Activated effector memory CD4-positive, alpha-beta T cell treated with Interleukin-2 at 50 U/mL for 16 hours (primary cell): ENCODE measurements at places on chromosomes 16 and 17.

GRCh38 chr16:72311426-72311825, 139.5 kb upstream of the PMFBP1 start:
- DNase-seq = no peak

GRCh38 chr17:33623841-33624240, 330.7 kb upstream of the ASIC2 start:
- DNase-seq = no peak

DNA sequence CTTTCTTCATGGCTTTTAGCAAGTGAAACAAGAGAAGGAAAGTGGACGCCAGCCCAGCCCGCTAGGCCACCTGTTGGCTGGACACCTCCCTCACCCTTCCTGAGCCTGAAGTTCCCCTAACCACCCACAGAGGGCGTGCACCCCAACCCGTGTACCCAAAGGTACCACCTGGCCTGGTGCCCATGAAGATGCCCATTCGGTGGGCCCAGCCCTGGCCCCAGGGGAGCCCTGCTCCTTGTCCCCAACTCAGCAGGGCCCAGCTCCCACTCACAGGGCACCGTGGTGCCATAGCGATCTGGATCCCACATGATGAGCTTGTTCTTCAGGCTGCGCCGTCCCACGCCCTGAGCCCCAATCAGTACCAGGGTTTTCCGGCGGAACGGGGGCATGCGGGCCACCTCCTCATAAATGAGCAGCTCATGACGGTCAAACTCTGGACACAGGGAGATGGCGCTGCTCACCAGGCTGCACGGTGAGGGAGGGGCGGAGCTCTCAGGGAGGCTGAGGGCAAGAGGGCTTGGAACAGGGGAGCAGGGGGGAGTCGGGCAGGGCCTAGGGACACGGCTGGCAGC, 26.8 kb downstream of the MPP2 start:
- peak; percentile 23 for DNase-seq

DNA sequence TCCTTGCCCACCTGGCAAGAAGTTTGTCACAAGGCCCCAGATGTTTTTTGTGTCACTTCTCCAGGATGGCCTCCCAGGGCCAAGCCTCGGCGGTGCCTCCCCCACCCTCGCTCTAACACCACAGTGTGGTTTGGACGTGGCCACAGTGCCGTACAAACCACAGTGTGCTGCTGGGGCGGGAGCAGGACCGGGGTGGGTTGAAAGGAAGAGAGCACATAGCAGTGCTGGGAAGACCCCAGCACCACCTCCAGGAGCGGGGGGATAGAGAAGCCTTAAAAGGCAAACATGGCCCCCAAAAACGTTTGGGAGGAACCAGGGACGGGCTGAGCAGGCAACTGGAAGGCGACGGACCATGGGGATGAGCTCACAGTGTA, 5.0 kb upstream of the BCL6B start:
- no peak for DNase-seq

- no peak for DNase-seq
Measured at GRCh38 chr17:10516065-10516464, 2.3 kb downstream of the MYH1 start.

DNA sequence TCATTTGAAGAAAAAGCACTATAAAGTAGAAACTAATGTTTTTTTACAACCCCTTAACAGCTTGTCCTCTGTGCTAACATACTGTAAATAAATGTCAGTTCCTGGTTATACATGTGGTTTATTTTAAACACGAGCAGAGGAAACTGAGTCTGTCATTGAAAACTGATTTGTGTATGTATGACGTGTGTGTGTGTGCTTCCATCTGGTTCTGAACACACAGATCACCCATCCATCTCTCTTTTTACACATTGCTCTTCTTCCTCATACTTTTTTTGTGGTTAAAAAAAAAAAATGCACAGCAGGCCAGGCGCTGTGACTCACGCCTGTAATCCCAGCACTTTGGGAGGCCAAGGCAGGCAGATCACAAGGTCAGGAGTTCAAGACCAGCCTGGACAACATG, 49.5 kb downstream of the ZNF423 start:
- no peak for DNase-seq

GRCh38 chr16:3007957-3008689, 4.6 kb upstream of the CLDN9 start:
- no peak for DNase-seq

GRCh38 chr17:39564211-39564848, 43.4 kb downstream of the NEUROD2 start:
- DNase-seq = no peak

- no peak for DNase-seq
Measured at GRCh38 chr16:69274699-69275235, 36.4 kb upstream of the VPS4A start.

DNA sequence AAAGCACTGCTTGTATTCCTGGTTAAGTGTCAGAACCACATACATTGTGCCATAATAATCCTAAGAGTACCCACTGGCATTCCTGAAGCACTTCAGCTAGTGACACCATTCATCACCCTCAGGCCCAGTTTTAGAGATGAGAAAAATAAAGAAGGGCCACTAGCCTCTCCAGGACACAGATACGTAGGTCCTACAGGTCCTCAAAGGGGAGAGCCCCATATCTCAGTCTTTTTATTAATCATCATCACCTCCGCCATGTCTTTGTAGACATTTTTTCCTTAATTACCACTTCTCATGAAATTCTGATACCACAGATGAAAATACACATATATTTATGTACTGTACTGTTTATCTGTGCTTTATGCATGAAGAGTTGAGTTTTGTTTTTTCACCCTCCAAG, 43.5 kb downstream of the GRB2 start:
- DNase-seq = no peak

GRCh38 chr16:30335598-30336474, 19.3 kb downstream of the CD2BP2 start:
- DNase-seq = no peak

GRCh38 chr16:67882374-67883145, 2.1 kb upstream of the NRN1L start:
- no peak for DNase-seq

DNA sequence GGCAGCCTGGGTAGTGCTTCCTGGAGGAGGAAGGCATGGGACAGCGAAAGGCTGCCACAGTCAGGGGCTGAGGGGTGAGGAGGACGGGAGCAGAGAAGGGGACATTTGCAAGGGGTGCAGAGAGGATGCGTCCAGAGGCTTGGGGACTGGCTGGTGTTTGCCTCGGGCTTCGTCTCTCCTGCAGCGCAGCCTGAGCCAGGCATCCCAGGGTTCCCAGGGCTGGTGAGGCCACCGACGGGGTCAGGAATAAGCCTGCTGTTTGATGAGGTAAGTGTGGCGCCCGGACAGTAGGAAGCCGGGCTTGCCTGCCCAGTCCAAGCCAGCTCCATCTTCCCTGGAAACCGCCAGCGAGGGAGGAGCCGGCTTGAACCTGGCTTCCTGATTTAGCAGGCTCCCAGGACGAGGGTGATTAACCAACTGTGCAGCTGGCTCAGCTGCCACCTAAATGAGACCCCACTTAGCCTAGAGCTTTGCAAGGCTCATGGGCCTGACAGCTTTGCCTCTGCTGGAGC, 47.8 kb downstream of the PITPNM3 start:
- no peak for DNase-seq

DNA sequence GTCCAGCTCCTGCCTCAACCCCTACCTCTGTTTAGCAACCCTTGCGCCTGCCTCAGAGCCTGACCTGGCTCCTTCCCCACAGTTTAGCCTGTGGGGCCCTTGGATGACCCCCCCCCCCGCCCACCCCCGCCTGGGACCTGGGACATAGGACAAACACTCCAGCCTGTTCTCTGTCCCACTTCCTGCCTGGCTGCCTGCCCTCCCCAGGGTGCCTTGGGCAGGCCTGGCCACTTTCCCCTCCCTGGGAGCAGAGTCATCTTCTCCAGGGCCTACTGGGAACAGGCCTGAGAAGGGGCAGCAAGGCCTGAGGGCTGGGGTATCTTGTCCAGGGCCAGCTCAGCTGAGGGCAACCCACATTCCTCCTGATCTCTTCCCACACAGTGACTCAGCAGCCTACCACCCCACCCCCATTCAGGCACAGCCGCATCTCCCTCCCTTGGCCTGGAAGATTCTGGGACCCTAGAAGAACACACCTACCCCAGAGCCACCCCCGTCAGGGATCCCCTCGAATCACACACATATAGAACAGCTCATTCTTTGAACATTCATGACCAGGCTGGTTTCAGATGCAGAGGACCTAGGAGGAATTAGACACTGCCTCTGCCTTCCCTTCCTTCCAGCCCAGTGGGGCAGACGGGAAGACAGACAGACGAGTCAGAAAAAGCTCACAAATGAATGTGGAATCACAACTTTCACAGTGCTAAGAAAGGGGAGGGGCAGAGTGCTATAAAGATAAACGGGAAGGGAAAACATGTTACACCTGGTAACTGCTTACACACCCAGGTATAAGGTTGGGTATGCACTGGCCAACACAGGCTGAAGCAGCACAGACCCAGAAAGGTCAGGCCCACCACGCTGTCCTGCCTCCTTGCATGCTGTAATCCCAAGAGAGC, 6.0 kb downstream of the FHOD1 start:
- no peak for DNase-seq

DNA sequence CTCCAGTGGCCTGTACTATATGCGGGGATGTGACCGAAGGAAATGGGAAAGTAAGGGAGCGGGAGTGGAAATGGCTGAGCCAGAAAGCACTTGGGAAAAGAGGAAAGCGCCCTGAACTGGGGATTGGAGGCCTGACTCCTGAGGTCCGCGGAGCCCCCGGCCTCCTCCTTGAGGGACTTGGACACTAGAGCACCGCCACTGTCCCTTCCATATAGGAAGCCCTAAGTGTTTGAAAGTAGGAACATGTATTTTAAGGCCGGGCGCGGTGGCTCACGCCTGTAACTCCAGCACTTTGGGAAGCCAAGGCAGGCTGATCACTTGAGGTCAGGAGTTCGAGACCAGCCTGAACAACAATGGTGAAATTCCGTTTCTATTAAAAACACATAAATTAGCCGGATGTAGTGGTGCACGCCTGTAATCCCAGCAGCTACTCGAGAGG, 530 bp upstream of the ZDHHC7 start:
- DNase-seq = no peak

DNA sequence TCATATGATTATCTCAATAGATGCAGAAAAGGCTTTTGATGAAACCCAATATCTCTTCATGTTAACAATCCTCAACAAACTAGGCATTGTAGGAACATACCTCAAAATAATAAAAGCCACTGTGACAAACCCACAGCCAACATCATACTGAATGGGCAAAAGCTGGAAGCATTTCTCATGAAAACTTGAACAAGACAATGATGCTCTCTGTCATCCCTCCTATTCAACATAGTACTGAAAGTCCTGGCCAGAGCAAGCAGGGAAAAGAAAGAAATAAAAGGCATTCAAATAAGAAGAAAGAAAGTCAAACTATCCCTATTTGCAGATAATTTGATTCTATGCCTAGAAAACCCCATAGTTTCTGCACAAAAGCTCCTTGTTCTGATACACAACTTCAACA, 999.2 kb upstream of the GOT2 start:
- DNase-seq = no peak

GRCh38 chr17:75819678-75820077, 24.5 kb downstream of the UNC13D start:
- DNase-seq = no peak

DNA sequence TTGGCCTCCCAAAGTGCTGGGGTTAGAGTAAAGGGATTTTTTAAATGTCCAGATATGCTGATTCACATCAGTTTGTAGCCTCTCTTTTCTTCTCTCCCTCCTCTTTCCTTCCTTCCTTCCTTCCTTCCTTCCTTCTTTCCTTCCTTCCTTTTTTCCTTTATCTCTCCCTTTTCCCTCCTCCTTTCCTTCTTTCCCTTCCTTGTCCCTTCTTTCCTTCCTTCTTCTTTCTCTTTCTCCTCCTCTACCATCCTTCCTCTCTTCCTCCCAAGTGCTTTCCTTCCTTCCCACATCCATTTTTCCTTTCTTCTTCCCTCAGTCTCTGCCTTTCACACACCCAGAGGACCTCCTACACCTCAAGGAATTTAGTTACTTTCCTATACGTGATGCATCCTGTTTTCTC, 671.8 kb downstream of the HS3ST4 start:
- no peak for DNase-seq

- DNase-seq = no peak
Measured at GRCh38 chr16:15803618-15804017, 53.2 kb downstream of the MYH11 start.

DNA sequence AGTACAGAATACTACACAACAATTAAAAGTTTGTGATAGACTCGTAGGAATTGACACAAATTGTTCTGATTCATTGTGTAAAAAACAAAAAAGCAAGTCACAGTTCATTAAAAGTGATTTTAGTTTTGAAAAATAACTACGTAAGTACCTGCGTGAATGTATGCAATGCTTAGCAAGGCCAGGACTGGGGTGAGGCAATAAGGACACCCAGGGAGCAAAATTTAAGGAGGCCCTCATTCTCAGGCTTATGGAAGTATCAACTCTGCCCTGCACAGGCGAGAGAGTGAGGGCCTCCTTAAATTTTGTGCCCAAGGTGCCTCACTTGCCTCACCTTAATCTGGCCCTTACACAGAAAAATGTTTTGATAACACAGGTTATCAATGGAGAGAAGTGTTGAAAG, 31.4 kb downstream of the NOG start:
- DNase-seq = no peak

- no peak for DNase-seq
Measured at GRCh38 chr17:15422392-15422965, 44.9 kb downstream of the CDRT4 start.

- no peak for DNase-seq
Measured at GRCh38 chr16:79061181-79061580, 539.4 kb downstream of the MAF start.

- DNase-seq = no peak
Measured at GRCh38 chr17:28986714-28987655, 18.8 kb downstream of the SEZ6 start.

GRCh38 chr16:59634951-59635350, 900.8 kb upstream of the GOT2 start:
- no peak for DNase-seq

DNA sequence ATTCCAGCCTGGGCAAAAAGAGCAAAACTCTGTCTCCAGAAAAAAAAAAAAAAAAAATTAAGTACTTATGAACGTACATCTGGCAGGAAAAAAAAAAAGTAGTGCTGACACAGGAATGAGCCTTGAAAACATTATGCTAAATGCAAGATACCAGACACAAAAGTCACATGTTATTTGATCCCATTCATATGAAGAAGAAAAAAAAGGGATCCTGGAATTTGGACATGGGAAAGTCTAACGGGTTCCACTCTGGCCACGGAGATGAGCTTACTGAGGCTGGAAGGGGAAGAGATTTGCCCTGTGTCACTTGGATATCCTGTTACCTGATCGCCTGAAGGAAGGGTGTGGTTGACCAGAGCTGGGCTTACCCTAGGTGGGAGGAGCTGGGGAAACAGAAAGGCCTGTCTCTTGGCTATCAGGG, 251.9 kb downstream of the PARN start:
- no peak for DNase-seq

- DNase-seq = no peak
Measured at GRCh38 chr17:80886641-80887573, 104.7 kb upstream of the CHMP6 start.

- no peak for DNase-seq
Measured at GRCh38 chr17:9999919-10000695, 95.0 kb upstream of the RCVRN start.

GRCh38 chr17:13476720-13477119, 125.0 kb downstream of the HS3ST3A1 start:
- no peak for DNase-seq
